ENCODE measurements at places on chromosomes 4 and X.

DNA sequence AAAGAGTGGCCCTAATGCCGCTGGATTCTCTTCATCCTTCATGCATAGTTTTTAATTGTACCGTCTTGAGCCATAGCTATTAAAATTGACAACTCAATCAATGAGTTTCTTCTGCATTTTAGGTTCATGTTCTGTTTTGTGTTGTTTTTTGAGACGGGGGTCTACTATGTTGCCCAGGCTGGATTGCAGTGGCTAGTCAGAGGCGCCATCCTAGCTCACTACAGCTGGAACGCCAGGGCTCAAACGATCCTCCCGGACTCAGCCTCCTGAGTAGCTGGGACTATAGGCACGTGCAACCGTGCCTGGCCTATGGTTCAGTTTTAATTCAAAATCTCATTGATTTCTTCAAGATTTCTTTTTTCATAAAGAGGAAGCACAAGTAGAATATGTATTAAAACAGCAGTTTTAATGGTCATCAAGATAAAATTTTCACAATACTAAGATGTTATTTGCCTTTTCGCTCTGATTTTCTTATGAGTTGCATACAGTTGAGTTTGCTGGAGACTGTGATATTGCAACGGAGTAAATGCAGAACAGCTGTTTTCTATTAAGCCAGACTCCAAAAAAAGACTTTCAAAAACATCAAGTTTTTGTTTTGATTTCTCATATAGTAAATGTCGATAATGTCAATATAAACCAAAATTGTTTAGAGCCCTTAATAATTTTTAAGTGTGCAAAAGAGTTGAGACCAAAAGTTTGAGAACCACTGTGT lies 1.1 kb upstream of the STX18 start:
- peak; percentile 14 for DNase-seq

DNA sequence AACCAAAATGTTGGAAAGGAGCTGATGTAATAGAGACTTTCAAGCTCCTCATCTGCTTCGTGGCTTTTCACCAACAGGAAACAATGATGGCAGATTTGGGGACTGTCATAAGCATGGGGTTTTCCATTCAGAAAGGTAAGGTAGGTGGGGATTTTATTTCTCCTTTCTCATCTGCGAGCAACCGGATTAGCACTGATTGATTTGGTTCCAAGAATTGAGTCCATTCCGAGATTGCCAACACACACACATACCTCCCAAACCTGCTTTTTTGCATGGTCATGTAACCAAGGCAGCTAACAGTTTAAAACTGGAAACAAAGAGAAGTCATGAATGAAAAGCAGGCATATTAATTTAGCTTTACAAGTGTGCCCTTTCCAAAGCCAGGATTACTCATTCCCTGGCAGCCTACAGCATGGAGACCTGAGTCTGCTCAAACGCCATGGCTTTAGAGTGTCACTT lies 63.0 kb upstream of the LNX1 start:
- no peak for DNase-seq

DNA sequence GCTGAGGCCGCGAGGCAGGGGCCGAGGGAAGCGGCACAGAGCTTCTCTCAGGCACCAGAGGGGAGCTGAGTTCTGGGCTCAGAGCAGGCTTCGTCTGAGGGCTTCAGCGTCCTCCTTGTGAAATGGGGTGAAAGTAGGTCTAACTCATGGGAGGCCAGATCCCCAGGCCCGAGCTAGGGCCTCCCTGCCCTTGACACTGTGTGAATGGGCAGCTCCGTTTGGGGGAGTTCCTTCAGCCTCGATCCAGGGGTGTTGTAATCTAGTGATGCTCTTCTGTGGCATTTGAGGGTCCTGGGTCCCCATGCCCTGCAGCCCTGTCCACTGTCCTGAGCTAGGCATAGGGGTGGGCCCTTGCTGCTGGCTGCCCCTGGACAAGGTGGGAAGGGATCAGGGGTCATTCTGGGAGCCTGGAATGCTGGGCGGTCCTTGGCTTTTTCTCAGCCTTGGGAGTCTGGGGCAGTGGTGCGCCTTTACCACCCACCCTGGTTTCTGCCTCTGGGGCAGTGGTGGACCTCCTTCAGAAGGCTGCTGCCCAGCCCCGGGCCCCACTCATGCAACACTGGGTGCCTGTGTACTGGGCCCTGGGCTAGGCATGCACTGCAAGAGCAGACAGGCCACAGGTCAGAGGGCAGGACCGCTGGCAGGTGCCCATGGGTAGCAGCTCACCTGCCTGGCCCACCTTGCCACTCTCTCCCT lies 4.1 kb downstream of the SH3BP2 start:
- DNase-seq: peak; percentile 8

DNA sequence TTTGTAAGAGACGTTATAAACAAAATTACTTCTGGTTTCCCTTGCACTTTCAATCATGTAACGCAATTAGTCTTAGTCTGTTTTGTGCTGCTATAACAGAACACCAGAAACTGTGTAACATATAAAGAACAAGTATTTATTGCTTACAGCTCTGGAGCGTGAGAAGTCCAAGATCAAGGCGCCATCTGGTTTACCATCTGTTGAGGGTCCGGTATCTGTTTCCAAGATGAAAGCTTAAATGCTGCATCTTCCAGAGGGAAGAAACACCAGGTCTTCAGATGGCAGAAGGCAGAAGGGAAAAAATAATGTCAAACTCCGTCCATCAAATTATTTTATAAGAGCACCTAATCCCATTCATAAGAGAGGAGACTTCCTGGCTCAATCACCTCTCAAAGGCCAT lies 474.1 kb downstream of the PDGFC start:
- no peak for DNase-seq

- DNase-seq: no peak
Observed at GRCh38 chr4:119110121-119110520, 25.5 kb upstream of the MYOZ2 start.

DNA sequence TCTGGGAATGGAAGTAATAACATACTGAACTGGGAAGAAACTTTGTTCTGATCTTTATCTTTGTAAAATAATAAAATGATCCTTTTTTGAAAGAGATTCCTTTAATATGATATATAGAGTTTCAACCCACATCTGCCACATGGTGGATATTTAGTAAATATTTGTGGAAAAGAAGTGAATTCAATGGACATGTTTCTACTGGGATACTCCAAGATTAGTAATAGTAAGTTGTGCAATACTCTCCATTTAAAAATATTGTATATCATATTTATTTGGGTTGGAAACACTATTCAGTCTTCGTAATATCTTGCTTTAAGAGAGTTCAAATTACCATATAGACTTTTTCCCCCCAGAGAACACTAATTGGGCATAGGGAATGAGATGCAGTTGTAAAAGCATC lies 17.8 kb upstream of the ARSJ start:
- DNase-seq: no peak

Measured in lung (tissue), 17 donors.